Activated T-cell treated with anti-CD3 and anti-CD28 coated beads, Interleukin-2, amount 50 U/mL, for 4 hours (primary cell): ENCODE measurements at places on chromosomes 1 and 21.

DNA sequence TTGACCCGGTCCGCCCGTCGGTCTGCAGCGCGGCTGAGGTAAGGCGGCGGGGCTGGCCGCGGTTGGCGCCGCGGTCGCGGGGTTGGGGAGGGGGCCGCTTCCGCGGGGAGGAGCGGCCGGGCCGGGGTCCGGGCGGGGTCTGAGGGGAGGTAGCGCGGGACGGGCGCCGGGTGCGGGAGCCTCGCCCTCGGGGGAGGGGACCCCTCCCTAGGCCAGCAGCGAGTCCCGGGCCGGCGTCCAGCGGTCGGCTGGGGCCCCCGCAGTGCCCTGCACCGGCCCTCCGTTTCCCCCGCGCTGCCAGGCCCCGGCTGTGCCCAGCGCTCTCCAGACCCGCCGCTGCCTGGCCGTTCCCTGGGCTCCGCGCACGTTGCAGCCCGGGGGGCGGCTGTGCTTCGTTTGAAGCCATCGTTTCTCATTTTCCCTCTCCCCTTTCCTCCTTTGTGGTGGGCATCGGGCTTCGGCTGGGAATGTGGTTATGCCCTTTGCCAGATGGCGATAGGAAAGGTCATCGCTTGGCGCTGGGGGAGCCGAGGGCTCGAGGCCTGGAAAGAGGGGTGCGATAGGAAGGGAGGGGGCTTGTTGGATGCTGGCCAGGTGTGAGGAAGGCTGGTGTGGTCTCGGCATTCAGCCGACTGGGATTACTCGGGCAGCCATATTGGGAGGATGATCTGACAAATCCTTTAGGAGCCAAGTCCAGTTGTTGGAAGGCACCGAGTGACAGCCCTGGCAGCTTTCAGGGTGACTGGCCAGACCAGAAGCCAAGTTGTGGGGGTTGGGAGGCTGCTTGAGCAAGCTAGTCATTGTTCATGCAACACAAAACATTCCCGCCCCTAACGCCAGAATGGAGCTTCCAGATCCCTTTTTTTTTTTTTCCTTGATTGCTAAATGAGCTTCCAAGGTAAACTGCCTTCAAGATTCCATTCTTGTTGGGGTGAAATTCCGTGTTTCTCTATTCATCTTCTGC lies 753 bp downstream of the KIF1B start:
- DNase-seq = peak; percentile 5

DNA sequence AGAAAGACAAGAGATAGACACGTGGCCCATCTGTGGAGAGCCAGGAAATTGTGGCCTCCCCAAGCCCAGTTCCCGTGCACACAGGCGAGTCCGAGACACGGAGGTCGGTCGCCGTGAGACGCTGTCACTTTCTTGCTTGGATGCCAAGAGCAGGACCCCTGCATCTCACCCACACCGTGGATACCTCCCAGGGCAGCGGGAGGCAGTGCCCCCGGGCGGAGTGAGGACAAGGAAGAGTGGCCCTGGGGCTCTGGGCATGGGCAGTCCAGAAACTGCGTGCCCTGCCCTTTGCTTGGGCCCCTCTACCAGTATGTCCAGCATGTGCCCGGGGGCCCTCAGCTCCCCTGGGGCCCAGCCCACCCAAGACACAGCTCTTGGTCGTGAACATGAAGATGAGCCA lies 24.7 kb upstream of the ARHGEF16 start:
- DNase-seq = no peak

GRCh38 chr1:113551728-113552127 lies 161.4 kb downstream of the MAGI3 start:
- no peak for DNase-seq

DNA sequence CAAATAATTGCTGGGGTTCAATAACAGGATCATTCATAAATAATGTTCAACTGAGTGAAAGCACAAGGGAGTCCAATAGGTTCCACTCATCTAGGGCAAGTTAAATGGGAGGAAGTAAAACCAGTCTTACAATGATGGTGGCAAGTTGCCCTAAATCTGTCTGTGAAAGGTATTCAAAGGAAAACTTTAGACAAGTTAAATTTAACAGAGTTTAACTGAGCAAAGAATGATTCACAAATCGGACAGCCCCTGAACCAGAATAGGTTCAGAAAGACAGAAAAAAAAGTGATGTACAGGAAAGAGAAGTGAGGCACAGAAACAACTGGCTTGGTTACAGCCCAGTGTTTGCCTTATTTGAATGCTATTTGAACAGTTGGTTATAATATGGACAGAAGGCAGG lies 183.5 kb upstream of the ADGRL4 start:
- DNase-seq = no peak

DNA sequence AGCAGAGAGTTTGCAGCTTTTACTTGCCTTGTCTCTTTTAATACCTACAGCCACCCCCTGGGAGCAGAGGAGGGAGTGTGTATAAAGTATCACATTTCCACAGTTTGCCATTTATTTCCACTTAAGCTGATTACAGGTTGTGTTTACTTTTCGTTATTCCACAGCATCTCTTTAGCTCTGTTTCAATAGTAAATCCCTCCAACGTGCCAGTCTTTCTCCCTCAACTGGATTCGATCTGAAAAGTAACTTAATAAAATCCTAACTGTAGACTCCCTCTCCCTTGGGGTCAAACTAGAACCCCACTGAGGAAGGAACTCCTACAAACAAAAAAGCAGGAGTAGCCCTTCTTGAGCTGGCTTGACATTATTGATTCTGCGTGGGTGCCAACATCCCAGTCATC lies 3.1 kb upstream of the FCGR2A start:
- DNase-seq = no peak

- no peak for DNase-seq
These were observed 118.0 kb downstream of the ACTL8 start for GRCh38 chr1:17873007-17873675.

GRCh38 chr21:39915881-39916280 lies 48.6 kb downstream of the PCP4 start:
- DNase-seq = no peak

DNA sequence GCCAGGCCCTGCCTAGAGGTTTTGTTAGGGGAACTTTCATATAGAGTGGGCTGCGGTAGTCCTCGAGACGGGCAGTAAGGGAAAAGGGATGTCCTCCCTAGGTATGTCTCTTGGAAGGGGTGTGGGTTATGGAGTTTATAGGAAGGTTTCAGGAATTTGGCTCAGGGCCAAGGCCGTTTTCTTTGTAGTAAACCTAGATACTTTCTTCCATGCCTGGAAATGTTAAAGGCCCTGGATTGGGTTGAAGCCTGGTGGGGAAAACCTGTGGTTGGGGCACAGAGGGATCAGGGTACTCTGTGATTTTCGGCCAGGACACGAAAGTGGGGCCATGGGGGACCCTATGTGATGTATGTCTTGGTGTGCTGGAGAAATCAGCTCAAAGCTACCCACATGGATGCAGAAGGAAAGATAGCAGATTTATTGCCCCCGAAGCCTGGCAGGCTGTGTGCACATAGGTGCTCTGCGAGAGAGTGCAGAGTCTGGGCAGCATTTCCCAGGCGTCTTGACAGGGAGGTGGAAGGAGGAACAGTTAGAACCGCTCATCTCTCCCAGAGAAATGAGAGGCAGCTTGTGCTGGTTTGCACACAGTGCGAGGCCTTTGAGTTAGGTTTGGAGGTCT lies 1.7 kb downstream of the SNAP47 start:
- no peak for DNase-seq

GRCh38 chr1:65278376-65279069 lies 30.8 kb upstream of the DNAJC6 start:
- DNase-seq = no peak

DNA sequence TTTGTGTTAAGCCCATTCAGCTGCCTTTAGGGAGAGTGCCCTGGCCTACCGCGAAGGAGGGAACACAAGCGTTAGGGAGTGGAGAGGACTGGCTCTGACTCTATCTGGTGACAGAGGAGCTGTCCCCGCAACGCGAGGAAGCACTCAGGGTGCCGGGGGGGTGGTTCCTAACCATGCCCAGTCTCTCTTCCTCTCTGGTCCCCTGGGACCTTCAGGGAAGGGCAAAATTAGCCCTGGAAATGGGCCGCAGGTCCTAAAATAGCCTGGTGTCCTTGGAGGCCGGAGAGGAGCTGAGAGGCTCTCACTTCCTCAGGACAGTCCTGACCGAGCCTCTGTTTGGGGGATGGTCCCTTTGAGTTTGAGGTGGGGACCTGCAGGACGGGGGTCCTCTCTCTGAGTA lies 5.8 kb downstream of the SLC45A1 start:
- no peak for DNase-seq

DNA sequence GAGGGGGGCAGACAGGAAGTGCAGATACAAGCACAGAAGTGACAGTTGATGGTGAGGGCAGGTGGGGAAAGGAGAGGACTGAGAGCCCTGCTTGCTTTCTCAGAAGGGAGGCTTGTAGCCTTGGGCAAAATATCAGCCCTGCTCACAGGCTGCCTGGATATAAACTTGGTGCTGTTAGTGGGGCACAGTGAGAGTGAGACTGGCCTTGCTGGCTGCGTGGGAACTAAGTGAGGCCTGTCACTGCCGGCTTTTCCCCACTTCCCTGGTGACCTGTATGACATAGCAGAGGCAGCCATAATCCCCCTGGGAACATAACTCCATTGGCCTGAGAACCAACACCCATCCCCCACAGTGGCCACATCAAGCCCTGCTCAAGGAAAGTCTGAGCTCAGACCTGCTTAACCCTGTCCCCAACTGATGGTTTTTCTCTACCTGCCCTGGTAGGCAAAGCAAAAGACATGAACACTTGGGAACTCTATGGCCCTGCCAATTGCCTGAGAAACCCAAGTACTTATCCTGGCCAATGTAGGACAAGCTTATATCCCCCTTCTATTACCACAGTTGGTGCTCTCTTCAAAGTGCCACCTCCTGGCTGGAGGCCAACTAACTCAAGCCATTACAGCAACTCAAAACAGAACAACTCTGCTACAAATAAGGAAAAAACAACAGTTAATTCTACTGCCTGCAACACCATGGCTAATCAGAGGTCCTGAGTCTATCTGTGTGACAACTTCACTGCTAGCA lies 472.7 kb downstream of the PLPP3 start:
- no peak for DNase-seq
